ENCODE measurements at places on chromosomes 7 and 10. TPM values are rescaled to one million over a fixed set of nuclear protein-coding genes. Genes with fewer than 3 reads are reported as not detected.
A peak's percentile ranks its signal among the peaks of the same experiment; 100 is the strongest.

Gene CCDC201
- not detected for total RNA-seq

GRCh38 chr7:16399265-16399831 is 22.0 kb downstream of the CRPPA start:
- no peak for DNase-seq

GRCh38 chr7:13651167-13651566 is 338.3 kb downstream of the ETV1 start:
- no peak for DNase-seq

GRCh38 chr10:23768281-23768680 is 329.4 kb downstream of the OTUD1 start:
- no peak for DNase-seq

DNA sequence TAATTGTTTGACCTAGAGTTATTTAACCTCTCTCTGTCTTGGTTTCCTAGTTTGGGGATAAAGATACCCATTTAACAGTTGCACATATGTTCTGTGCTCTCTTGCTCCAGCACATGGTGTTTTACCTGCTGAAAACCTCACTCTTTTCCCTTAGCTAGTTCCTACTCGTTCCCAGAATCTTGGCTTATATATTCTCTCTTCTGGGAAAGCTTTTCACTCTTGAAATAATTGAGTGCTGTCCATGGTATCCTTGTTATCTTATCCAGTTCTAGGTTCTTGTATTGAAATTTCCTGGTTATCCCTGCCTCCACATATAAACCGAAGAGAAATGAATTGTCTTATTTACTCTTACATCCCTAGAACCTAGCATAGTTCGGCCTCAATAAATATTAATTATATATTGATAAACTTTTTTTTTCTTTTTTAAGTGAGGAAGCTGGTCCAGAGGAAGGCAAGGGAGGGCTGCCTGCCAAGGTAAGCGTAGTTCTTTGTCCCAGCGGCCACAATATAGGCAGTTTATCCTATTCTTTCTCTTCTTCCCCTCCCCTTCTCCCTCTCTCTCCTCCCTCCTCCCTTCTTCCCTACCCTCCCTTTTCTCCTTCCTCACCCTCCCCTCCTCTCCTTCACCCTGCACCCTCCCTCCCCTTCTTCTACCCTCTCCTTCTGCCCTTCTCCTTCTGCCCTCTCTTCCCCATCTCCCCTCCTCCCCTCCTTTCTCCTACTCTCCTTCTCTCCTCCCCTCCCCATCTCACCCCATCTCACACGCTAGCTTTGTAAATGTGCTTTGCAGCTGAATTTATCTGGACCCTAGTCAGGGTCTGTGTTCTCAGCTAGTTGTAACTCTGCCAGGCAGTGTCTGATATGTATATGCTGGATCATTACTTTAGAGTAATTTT is 7.9 kb downstream of the WEE2 start:
- DNase-seq: no peak

Gene PILRA
- 0.36 TPM for total RNA-seq

DNA sequence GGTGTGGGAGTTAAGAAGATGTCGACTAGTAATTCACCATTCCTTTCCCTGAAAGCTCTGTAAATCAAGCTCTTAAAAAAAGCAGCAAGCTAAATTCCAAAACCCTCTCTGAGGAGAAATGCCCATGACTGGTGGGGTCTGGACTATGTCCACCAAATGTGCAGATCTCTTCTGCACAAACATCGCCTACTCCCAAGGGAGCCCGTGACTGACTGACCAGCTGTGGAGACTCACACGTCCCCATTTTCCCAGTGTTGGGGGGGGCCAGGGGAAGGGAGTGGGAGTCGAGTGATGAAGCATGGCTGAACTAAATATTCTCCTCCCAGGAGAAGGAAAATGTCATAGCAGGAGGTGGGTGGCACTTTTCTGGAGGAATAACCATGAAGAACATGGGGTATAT is 164.1 kb upstream of the HPS1 start:
- DNase-seq: no peak

GRCh38 chr10:104778371-104778770 is 137.3 kb downstream of the SORCS3 start:
- DNase-seq: no peak

Gene CFAP69
- 5.4 TPM for total RNA-seq

- DNase-seq: no peak
Measured at GRCh38 chr10:45106236-45106856, 105.6 kb downstream of the ZNF22 start.

Gene SLC39A12
- total RNA-seq: not detected

DNA sequence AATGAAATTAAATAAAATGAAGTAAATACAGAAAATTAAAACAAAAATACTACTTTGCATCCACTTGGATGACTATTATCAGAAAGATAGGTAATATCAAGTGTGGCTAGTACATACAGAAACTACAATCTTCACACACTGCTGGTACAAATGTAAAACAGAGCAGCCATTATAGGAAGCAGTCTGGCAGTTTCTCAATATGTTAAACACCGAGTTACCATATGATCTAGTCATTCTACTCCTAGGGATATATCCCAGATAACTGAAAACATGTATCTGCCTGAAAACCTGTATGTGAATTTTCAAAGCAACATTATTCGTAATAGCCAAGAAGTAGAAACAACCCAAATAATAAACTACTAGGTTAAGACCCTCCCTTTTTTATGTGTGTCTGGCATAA is 33.4 kb downstream of the LARP4B start:
- no peak for DNase-seq

Gene UCN3
- total RNA-seq: not detected

Gene SSC4D
- 0.88 TPM for total RNA-seq

DNA sequence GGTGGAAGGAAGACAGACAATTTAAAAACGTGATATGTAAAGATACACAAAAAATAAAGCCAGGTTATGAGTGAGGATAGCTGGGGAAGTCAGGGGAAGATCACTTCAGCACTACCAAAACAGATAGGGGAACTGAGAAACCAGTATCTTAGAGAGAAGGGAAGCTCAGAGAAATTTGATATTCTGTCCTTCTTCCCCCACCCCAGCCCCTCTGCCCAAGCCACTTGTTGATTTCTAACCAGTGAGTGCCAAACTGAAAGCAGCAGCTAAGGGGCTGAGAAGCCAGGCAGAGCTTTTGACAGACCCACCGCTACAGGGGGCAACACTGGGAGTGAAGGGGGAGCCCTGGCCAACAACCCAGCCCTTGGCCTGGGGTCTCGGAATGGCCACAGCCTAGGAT is 9.1 kb upstream of the SLC29A3 start:
- no peak for DNase-seq

DNA sequence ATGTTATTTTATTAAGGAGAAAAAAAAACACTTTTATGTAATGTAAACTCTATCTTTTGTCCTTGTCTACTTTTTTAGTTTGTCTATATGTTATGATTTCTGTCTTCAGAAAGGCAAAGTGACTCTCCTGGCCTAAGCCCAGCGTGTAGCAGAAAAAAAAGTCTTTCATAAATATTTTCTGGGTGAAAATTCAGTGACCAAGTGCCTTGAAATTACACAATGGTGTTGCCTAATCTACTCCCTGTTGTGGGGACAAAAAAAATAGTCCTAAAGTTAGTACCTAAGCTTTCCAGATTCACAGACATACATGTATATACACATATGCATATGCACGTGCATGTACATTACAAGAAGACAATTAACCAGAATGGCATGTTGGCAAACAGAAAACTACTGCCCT is 1257.8 kb upstream of the SORCS1 start:
- no peak for DNase-seq

DNA sequence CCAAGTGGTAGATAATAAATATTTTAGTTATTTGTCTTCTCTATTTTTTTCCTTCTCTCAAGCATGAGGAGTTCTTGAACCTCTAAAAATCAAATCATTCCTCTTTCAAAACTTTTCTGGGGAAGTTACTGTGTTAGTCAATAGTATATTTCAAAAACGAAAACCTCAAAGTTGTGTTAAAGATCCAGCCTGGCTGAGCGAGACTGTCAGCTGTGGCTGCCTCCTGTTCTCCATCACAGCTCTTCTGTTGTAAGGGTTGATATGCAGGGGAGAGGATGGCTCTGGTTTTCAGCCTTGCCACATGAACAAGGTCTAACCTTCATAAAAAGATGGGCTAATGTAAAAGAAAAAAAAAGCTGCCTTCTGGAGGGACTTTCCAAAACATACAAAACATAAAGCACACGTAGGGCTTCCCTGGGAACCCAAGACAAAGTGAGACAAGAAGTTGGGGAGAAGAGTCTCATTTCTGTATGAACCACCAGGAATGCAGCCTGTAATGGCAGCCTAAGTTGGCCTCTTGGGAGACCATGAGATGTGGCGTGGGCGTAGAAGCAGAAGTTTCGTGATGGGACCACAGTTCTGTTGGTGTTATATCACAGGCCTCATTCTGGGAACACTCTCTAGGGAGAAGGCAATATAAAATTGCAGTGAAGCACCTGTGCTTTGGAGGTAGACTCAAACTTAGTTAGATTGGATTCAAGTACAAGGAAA is 77.9 kb upstream of the FHIP2A start:
- no peak for DNase-seq

DNA sequence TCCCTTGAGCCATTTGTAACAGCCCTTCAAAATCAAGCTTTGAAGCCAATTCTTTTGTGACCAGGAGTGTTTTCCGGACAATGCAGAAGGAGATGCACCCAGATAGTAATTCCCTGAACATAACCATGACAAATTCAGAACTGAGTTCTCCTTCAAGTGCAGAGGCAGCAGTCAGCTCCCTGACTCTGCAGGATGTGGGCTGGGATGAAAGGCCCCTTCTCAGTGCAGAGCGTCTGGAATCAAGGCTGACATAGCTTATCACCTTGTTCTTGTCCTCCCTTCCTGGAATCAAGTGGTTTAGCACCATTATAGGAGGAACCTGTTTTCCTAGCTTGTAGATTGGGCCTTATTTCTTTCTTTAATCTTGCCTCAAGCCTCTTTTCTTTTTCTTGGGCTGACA is 143.4 kb downstream of the SORCS3 start:
- DNase-seq: no peak

DNA sequence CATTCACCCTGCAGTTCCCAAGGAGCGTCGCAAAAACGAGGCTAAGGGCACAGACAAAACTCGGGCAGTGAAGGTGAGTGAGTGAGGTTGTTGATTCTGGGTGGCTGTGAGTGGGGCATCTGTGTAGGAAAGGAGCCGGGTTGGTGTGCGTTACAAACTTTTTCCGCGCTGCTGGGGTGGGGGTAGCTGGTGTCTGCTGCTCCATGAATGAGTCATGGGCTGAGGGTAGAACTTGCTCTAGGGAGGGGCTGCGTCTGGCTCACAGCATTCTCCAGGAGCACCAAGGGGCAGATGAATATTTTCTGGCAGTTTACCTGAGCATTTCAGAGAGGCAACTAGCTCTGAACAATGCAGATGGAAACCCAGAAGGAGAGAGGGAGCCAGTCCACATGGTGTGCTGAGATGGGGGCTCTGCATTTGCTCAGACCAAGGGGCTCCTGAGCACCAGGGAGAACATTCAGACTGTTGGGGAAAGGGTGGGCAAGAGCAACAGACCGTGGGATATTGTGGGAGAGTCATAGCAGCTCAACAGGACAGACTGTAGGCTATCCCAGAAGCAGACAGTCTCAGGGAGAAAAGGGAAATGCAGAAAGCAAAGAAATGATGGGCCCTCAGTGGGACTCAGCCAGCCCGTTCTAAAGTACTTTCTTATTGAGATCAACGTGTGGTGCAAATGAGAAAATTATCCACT is 18.8 kb downstream of the NOBOX start:
- peak; percentile 65 for DNase-seq

- DNase-seq: peak; percentile 94
Measured at GRCh38 chr10:71323407-71323806, 4.3 kb downstream of the SLC29A3 start.

DNA sequence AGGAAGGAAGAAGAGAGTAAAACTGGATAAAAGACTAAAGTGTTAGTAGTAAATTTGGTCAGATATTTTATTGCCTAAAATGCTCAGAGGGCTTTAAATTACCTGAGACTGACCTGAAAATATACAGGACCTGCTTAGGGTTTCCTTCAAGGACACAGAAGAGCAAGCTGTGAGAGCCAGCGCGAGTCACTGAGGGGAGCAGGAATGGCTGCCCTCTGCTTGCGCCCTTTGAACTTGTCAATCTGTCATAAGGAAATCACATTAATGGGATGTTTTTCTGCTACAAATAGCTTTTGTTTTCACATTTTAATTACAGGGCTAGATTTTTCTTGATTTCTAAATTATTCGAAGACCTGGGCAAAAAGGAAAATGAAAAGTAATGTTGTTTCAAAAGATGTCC is 26.9 kb downstream of the DNAJB9 start:
- DNase-seq: no peak

Gene LLCFC1
- total RNA-seq: not detected

- DNase-seq: peak; percentile 15
Measured at GRCh38 chr7:117672453-117672852, 192.6 kb downstream of the CFTR start.

DNA sequence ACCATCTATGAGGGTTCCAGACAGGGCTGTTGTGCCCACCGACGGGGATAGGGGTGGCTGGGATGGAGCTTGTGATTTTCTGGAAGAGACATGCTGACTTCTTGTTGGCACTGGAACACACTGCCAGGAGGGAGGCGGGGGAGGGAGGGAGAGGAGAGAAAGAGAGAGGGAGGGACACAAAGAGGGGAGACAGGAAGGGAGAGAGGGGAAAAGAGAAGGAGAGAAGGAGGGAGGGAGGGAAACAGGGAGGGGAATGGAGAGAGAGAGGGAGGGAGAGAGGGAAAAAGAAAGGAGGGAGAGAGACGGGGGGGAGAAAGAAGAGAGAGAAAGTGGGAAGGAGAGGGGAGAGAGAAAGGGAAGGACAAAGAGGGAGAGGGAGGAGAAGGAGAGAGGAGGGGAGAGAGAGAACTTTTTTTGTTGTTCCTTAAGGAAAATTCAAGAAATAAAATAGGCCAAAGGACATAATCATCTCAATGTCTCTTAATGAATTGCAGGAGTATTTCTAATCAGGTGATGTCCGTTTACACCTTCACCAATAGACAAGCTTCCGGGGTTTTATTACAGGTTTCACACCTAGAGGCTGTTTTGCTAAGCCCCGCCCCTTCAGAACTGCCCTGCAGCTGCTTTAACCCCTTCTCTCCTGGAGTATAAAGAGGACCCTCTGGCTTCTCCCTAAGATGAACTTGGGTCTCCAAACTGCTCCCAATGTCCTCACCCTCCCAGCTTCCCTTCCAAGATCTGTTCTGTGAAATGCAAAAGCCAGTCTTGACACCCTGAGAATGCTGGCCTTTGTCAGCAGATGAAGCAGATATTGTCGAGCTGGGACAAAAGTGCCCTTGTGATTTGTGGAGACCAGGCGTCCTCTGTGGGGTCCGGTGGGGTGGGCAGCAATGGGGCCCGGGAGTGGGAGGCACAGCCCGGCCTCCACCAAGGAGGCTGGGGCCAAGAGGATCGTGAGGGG is 82.0 kb upstream of the GTF2IRD1 start:
- DNase-seq: peak; percentile 76

Gene ERVW-1
- not detected for total RNA-seq

- peak; percentile 39 for DNase-seq
Measured at GRCh38 chr7:68537774-68538071, 1060.6 kb upstream of the AUTS2 start.

DNA sequence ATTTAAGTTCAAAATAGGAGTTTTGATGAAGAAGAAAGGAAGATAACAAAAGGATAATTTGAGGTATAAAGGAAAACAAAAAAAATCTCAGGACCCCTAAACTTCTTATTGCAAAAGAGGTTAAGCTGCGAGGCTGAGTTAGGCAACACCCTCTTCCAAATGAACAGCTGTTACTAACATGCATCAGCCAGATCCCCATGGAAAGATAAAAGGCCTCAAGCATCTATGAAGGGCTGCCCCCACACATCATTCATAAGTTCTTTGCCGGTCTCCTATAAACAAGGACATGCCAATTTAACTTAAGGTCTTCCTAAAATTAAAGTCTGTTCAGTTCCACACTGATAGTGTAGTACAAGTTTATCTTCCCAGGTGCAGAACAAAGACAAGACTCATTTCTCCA is 75.8 kb upstream of the IMMP2L start:
- no peak for DNase-seq
